ENCODE measurements at places on chromosomes 2 and 18.

- no peak for ATAC-seq
These were observed 640.9 kb downstream of the NYAP2 start for GRCh38 chr2:226040344-226040900.

DNA sequence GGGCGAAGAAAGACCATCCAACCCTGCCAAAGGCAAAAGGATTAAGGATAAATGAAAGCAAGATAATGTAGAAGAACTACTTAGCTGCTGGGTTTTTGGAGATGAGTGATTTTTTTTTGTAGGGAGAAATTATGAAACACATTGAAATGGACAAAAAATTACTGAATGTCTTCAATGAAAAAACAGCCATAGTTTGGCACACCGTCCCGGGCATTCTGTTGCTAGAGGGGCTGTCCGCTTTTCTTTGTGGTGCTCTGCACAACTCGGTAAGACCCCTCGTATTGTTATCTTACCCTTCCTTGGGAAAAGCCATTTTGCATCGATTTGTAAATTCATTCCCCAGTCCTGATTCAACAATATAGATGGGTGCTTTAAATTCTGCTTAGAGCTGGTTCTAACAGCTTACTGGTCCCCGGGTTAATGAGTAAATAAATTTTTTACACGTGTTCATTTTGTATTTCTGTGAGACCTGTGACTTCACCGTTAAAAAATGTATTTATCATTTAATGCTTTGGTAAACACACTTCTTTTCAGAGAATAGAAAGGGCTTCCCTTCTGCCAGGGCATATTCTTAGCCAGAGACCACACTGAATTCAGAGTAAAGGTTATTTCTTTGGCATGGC is 912 bp upstream of the LAPTM4A start:
- no peak for ATAC-seq

GRCh38 chr2:100924520-100925451 is 77.3 kb upstream of the RPL31 start:
- peak; percentile 71 for ATAC-seq

DNA sequence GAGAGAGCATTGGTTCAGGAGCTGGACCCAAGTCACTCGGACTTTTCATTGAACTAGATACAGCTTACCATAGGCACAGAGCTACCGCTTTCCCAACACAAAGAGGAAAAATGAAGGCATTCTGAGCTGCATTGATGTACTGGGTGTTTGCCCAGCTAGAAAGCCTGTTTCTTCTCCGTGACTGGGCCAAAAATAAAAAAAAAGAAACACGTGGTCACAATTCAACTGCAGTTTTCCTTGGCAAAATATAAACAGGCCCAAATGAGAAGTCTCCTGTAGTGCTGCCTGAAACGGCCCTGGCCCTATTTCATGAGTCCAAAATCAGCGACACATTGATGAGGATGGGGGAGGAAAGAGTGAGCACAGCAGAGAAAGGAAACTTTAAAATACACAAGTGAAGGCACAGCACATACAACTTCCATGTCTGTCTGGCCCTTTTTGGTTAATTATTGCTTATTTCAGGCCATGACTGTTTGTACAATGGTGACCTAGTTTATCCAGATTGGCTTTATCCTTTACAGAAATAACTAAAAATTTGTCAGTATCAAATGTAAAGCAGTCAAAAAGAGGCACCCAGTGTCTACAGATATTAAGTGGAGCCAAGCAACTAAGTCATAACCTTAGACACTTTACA is 179.7 kb downstream of the ICOS start:
- ATAC-seq, result peak; percentile 49

DNA sequence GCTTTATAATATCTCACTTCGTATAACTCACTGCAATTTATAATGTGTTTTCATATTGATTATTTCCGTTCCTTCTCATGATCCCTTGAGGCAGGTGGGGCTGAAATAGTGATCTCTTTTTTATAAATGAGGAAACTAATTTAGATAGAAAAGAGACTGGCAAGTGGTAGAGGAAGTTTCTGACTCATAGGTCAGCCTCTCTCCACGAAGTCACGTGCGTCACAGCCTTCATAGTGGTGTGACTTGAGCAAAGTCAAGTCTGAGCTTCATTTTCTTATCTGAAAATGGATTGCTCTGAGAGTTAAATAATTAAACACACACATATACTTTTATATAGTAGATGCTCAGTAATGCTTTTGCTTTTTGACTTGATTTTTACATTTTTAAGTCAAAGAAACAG is 19.9 kb downstream of the ABCG5 start:
- no peak for ATAC-seq

- ATAC-seq, result no peak
These were observed 216.3 kb downstream of the UXS1 start for GRCh38 chr2:105977807-105978206.

DNA sequence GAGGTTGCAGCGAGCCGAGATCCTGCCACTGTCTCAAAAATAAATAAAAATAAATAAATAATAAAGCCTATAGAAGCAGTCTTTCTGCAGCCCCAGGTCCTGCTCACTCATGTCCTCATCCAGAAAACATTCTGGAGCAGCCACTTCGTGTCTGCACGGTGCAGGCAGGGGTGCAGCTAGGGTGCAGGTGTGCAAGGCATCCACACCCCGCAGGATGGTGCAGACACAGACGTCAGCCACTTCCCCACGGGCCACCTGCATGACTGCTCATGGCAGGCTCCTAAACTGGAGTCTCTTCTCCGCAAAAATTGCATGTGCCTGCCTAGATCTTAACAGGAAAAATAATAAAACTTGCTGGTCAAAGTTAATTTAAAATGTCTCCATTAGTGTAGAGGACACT is 80.2 kb upstream of the SNTG2 start:
- no peak for ATAC-seq

GRCh38 chr2:240635998-240636547 is 10.8 kb downstream of the GPR35 start:
- ATAC-seq, result no peak

- no peak for ATAC-seq
These were observed 87.5 kb upstream of the RNF152 start for GRCh38 chr18:61980355-61980754.

- ATAC-seq, result no peak
These were observed 18.8 kb downstream of the NEMP2 start for GRCh38 chr2:190515687-190516086.

DNA sequence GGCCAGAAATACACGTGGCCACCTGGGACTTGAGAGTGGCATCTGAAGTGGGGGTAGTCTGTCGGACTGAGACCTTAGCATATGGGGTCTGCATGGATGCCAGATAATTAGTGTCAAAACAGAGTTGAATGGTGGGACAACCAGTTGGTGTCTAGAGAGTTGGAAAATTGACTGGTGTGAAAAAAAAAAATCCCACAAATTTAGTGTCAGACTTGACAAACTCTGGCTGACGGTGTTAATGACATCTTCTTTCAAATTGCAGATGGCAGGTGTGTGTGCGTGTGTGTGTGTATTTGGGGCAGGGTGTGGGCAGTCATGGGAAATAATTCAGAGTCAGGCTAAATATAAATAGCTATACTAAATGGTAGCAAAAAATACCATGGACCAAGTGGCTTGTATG is 365.4 kb upstream of the RGPD4 start:
- no peak for ATAC-seq

GRCh38 chr18:35348001-35348400 is 3.8 kb upstream of the ZNF24 start:
- ATAC-seq, result no peak

- ATAC-seq, result no peak
These were observed 34.9 kb downstream of the G6PC2 start for GRCh38 chr2:168935810-168936581.

DNA sequence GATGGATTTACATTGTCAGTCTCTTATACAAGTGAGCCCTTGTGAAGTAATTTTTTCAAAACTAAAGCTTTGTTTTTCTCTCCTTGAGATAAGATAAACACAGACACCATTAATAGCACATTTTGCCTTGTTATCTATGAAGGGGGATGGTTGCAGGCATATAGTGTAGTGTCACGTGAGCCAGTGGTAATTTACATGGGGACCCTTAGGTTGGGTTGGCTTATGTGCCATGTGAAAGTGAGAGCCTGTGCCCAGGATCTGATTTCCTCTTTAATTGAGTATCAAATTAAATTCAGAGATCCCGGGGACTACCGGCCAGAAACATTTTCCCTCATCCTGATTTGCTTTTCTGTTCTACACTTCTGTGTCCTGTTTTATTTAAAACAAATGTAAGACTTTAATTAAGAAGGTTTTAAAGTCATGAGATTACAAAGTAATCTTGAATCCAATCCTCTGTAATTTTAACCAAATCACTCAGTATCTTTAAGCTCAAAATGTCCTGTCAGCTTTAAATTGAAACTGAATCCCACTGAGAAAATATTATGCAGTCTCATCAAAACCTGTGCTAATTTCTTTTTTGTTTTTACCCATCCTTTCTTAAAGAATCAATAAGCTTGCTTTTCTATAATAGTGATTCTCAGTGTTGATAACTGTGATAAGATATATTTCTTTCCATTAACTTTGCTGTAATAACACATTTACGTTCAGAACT is 63.8 kb downstream of the PTPRM start:
- ATAC-seq, result no peak

- no peak for ATAC-seq
These were observed 177.9 kb upstream of the SH3BP4 start for GRCh38 chr2:234773764-234774409.

DNA sequence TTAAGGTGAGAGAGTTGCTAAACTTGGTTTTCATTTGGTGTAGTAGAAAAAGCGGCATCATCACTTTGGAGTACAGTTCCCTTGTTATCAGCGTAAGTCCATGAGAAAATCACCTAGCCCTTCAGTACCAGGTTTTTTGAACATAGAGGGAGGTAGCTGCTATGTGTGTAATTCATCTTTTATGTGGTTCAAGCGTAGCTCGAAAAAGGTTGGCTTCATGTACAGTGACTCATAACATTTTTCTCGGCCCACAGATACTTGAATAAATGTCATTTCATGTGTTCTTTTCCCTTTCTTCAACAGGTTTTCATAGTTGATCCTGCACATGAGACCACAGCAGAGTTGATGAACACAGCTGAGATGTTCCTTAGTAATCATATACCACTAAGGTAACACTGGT is 43.6 kb downstream of the UGGT1 start:
- no peak for ATAC-seq

DNA sequence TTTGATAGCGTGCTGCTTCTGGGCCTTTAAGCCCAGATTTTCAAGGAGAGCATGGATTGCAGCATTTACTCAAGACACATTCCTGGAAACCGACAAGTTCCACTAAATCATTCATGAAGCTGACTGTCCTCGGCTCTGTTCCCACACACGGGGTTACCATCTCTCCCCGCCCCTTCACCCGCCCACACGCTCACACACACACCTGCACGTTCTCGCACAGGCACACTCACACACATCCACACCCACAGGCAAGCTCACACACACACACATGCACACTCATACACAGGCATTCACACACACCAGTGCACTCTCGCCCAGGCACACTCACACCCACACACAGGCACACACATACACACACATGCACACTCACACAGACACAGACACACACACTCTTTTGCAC is 150.0 kb upstream of the AGAP1 start:
- no peak for ATAC-seq

GRCh38 chr2:233225230-233226068 is 26.0 kb upstream of the ATG16L1 start:
- ATAC-seq, result no peak

DNA sequence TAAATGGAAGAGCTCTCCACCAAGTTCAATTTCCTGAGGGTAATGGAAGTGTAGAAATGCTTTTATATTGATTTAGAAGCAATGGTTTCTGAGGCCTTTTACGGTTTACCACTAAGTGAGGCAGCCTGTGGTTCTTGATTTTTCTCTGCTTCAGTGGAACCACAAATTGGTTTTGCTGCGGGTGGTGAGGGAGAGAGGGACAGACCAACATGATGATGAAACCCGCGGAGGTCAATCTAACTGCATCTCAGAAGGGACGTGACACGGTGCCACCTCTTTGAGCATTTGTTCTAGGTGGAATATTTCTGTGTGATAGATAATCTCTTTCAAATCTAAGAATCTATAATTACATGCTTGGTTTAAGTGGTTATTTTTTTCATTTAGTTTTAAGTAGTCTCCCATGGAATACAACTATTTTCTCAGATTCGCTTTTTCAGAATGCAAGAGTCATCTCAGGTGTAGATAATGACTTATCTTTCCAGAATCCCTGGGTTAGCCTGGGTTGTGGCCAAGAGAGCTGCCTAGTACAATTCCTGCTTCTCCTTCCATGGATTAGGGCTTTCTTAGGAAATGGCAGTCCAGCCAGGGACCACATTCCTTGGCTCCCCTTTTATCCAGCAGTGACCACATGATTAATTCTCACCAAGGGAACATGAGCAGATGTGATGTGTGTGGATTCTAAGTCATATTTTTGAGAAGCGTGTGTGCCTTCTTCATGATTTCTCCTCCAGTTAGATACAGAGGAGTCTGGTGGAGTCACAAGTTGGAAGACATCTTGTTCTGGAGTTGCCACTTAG is 52.5 kb downstream of the KCNE4 start:
- ATAC-seq, result no peak

GRCh38 chr2:7724336-7724735 is 807.1 kb downstream of the RNF144A start:
- ATAC-seq, result no peak

- no peak for ATAC-seq
These were observed 10.3 kb upstream of the SNED1 start for GRCh38 chr2:240988146-240988545.

DNA sequence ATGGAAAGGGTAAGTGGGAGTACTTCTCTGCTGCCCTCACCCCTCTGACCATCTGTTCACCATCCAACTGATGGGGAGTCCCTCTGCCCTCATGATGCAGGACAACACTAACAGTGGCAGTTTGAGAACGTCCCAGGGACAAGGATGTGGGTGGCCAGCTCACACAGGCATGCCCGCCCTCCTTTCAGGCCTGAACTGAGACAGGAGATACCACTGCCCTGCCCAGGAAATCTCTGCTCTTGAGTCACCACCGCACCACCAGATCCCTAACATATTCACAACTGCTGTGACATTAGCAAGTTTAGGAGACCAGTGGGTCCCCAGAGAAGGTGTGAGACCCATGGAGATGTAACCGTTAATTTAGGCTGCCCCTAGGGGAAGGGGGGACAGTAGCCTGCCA is 66.2 kb downstream of the TRAPPC8 start:
- no peak for ATAC-seq

DNA sequence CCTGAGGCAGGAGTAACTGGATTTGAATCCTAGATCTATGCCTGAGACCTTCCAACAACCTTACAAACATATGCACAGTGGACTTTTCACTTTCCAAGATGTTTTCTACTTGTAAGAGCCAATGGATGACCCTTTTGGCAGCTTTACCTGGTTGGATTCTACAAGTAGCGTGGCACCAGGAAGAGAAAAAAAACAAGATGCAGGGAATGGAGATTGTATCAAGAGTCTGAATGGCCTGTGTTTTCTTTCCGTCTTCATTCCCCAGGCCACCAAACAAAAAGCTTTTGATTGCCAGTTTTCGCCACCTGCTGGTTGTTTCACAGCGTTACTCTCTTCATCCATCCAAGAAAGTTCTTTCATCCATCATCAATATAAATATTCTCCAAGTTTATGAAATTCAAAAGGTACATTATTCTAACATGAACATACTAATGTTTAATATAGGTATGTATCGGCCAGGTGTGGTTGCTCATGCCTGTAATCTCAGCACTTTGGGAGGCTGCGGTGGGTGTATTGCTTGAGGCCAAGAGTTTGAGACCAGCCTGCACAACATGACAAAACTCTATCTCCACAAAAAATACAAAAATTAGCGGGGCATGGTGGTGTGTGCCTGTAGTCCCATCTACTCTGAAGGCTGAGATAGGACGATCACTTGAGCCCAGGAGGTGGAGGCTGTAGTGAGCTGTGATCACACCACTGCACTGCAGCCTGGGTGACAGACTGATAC is 3.5 kb upstream of the BCL2 start:
- no peak for ATAC-seq

GRCh38 chr2:36197181-36197971 is 158.2 kb upstream of the CRIM1 start:
- ATAC-seq, result no peak

GRCh38 chr2:235390108-235390815 is 103.6 kb upstream of the AGAP1 start:
- ATAC-seq, result no peak
